NCI-H2029 (cell line): ENCODE measurements at places on chromosomes 5 and 9.

GRCh38 chr5:164741376-164741775 is 1236.0 kb downstream of the MAT2B start:
- no peak for DNase-seq

- no peak for DNase-seq
Measured at GRCh38 chr5:158209219-158209908, 350.4 kb upstream of the CLINT1 start.

- DNase-seq: no peak
Measured at GRCh38 chr5:113382731-113383130, 52.1 kb downstream of the TSSK1B start.

GRCh38 chr5:35341189-35341588 is 110.9 kb upstream of the PRLR start:
- DNase-seq: no peak
